Activated naive CD4-positive, alpha-beta T cell (primary cell): ENCODE measurements at places on chromosomes 7 and 10.

- no peak for DNase-seq
Observed at GRCh38 chr10:3907514-3907913, 122.5 kb upstream of the KLF6 start.

GRCh38 chr7:43511769-43512515 lies 71.0 kb upstream of the STK17A start:
- DNase-seq = no peak

DNA sequence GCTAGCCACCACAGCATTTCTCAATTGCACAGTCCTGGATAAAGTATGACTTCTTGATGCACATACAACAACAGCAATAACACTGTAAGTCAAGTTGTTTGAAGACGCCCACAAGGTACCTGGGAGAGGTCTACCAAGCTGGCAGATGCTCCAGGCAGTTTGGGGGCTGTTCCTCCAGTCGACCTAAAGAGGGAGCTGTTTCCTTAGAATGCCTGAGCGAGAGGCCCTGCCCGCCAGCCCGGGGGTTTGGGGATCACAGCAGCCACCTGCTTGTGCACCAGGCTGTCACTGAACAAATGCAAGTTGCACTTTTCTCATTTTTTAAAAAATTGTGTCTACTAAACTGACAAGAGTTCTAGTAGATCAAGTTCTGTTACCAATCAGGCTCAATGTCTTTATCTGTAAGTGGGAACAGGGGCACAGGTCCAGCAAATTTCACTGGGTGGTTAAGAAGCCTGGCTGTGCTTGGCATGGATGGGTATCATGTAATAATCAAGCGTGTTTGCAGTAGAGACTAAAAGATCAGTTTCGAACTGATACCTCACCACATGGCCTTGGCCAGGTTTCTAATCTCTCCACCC lies 193.8 kb upstream of the ADO start:
- DNase-seq = peak; percentile 37

GRCh38 chr10:15122477-15123030 lies 25.4 kb downstream of the RPP38 start:
- DNase-seq = no peak
